Right atrium auricular region (tissue), 2 donors: ENCODE measurements at places on chromosomes 7 and 10. TPM values are rescaled to one million over a fixed set of nuclear protein-coding genes. Genes with fewer than 3 reads are reported as not detected.

The LZTS2 gene
- total RNA-seq: 71.0 TPM

The TRIM50 gene
- not detected for total RNA-seq

The TRPV5 gene
- not detected for total RNA-seq

The FXYD4 gene
- total RNA-seq: not detected

The NEUROD6 gene
- total RNA-seq: not detected

The FOXI2 gene
- total RNA-seq: not detected

The MEIG1 gene
- not detected for total RNA-seq

The LRRD1 gene
- not detected for total RNA-seq

The CH25H gene
- total RNA-seq: 0.98 TPM

The AP5Z1 gene
- 9.2 TPM for total RNA-seq

The HMX2 gene
- not detected for total RNA-seq

The ANKRD1 gene
- 8,672 TPM for total RNA-seq

The ATG9B gene
- total RNA-seq: not detected

The GRM3 gene
- not detected for total RNA-seq

GRCh38 chr7:4681218-4681851 is 760 bp upstream of the FOXK1 start:
- peaks cover 25% of the 10 kb centered on the region for H3K4me1 ChIP-seq
- DNase-seq: no peak
- no peaks in the 10 kb centered on the region for H3K36me3 ChIP-seq
- H3K27me3 ChIP-seq: no peaks in the 10 kb centered on the region

- no peaks in the 10 kb centered on the region for H3K4me1 ChIP-seq
- H3K27ac ChIP-seq: no peak overlapping the region
- no peaks in the 10 kb centered on the region for H3K27me3 ChIP-seq
- no peak overlapping the region for H3K4me3 ChIP-seq
Measured at GRCh38 chr10:69472544-69472943, 21.3 kb downstream of the TSPAN15 start.

GRCh38 chr10:109374215-109374614 is 549.1 kb downstream of the XPNPEP1 start:
- no peak overlapping the region for H3K27ac ChIP-seq
- DNase-seq: no peak
- H3K4me3 ChIP-seq: no peak overlapping the region
- no peaks in the 10 kb centered on the region for H3K36me3 ChIP-seq

DNA sequence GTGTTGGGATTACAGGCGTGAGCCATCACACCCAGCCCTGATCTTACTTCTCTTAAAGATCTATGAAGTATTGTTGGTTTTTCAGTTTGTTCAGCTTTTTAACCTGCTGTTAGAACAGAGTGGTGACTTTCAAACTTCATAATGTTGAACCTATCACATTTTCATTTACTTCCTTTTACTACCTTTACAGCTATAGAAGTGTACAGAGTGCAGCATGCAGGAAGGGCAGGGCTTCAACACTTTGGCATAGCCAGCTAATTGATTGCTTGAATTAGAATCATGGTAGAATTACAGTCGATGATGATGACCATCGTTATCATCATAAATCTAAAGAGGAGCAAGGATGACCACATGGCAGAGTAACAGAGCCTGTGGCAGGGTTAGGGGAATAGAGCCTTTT is 55.5 kb downstream of the AOAH start:
- no peaks in the 10 kb centered on the region for H3K27me3 ChIP-seq
- no peaks in the 10 kb centered on the region for H3K4me1 ChIP-seq

DNA sequence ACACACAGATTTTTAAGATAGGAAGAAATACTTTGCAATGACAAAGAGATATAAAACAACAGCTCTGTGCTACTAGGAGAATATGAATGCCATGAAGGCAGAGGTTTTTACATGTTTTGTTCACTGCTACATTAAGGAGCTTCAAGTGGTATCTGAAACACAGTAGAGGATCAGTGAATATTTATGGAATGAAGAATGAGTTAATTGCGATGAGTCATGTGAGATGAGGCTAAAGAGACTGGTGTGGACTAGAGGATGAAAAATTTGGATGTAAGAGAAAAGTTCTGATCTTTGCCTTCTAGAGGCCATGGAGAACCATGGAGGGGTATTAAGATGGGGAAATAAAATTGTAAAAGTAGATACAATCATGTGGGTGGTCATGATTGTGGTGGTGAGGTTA is 434.2 kb downstream of the PHTF2 start:
- no peak overlapping the region for H3K4me3 ChIP-seq
- no peak overlapping the region for H3K27ac ChIP-seq
- no peaks in the 10 kb centered on the region for H3K4me1 ChIP-seq
- no peaks in the 10 kb centered on the region for H3K36me3 ChIP-seq
- no peak for DNase-seq
- no peaks in the 10 kb centered on the region for H3K27me3 ChIP-seq

DNA sequence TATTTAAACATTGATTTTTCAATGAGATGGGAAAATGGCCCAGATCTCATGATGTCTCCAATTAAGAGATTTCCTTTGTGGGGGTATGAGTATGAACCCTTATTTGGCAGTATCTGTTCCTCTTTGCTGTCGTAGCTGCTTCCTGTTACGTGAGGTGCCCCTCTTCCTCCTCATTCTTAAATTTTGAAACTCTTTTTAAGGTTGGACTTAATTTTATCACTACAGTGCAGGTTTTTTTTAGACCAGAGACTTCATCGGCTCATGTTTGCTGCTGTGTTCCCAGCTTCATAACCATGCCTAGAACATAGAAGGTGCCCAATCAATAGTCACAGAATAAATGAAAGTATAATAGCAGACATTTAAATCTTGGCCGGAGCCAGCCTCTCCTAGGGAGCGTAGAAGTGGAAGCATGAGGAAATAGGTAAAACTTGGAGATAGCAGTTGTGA is 2.4 kb downstream of the MIOS start:
- H3K4me3 ChIP-seq: no peak overlapping the region
- H3K27me3 ChIP-seq: no peaks in the 10 kb centered on the region
- peaks cover 29% of the 10 kb centered on the region for H3K4me1 ChIP-seq
- DNase-seq: no peak
- H3K36me3 ChIP-seq: peaks cover 7% of the 10 kb centered on the region
- no peak overlapping the region for H3K27ac ChIP-seq

GRCh38 chr7:111663771-111664170 is 101.5 kb upstream of the IMMP2L start:
- DNase-seq: no peak
- H3K4me3 ChIP-seq: no peak overlapping the region
- H3K36me3 ChIP-seq: no peaks in the 10 kb centered on the region
- H3K27me3 ChIP-seq: no peaks in the 10 kb centered on the region
- H3K27ac ChIP-seq: no peak overlapping the region
- H3K4me1 ChIP-seq: no peaks in the 10 kb centered on the region

- H3K4me3 ChIP-seq: no peak within 1 kb of the TSS
- no peak within 1 kb of the TSS for H3K27ac ChIP-seq
- no peaks in the 10 kb centered on the region for H3K4me1 ChIP-seq
- H3K27me3 ChIP-seq: no peaks in the 10 kb centered on the region
- H3K36me3 ChIP-seq: peaks cover 96% of the 10 kb centered on the region
Measured at GRCh38 chr7:100358027-100358856, at the start of gene PILRB. Gene PILRB, plus strand, starts transcription at chr7:100358117. Its CDS starts 186 bp downstream, at chr7:100358303.

- H3K27me3 ChIP-seq: no peaks in the 10 kb centered on the region
- no peaks in the 10 kb centered on the region for H3K4me1 ChIP-seq
- H3K36me3 ChIP-seq: no peaks in the 10 kb centered on the region
Measured at GRCh38 chr10:2026936-2027335, 289.6 kb upstream of the ADARB2 start.

DNA sequence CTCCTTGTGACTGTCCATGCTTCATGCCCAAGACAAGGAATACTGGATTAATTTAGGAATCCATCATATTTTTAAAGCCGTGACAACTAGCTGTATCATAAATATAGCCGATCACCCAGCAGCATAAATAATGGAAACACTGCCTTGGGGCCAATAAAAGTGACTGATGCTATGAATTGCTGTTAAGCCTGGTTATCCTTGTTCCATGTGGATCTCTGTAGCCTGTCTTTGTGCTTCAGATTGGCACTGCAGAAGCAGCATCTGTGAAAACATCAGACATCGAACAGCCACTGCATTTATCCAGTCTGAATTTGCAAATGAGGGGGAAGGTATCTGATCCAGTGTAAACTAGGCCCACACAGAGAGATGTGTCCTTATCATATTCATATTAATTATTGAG is 1181.8 kb downstream of the SORCS1 start:
- no peak for DNase-seq
- no peaks in the 10 kb centered on the region for H3K4me1 ChIP-seq
- H3K36me3 ChIP-seq: no peaks in the 10 kb centered on the region
- no peaks in the 10 kb centered on the region for H3K27me3 ChIP-seq
- no peak overlapping the region for H3K27ac ChIP-seq
- no peak overlapping the region for H3K4me3 ChIP-seq

- no peaks in the 10 kb centered on the region for H3K36me3 ChIP-seq
- H3K27me3 ChIP-seq: no peaks in the 10 kb centered on the region
- peak overlapping the region; percentile 50 for H3K27ac ChIP-seq
- peak; percentile 90 for DNase-seq
Measured at GRCh38 chr10:3538656-3539531, 246.1 kb downstream of the KLF6 start.

DNA sequence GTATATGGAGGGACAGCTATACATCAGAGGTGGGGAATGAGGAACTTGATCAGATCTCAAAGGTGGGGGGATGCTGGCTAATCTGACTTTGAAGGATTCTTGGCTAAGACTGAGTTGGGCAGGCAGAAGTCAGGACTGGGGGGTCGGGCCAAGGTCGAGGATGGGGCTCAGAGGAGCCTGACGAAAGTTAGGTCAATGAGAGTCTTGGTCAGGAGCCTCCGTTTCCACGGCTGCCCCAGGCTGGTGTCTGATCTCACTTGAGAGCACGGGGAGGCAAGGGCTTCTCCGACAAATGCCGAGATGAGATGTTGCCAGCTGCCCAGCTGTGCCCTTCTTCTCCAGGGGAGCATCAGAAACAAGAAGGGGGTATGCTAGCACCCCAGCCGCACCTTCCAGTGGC is 5.7 kb downstream of the SLC29A3 start:
- H3K4me1 ChIP-seq: peaks cover 4% of the 10 kb centered on the region
- H3K4me3 ChIP-seq: no peak overlapping the region
- no peak overlapping the region for H3K27ac ChIP-seq
- no peaks in the 10 kb centered on the region for H3K36me3 ChIP-seq
- DNase-seq: no peak

- no peaks in the 10 kb centered on the region for H3K4me1 ChIP-seq
- no peaks in the 10 kb centered on the region for H3K27me3 ChIP-seq
- H3K4me3 ChIP-seq: no peak overlapping the region
- DNase-seq: no peak
- no peaks in the 10 kb centered on the region for H3K36me3 ChIP-seq
Measured at GRCh38 chr7:25897261-25897782, 254.7 kb upstream of the NFE2L3 start.

GRCh38 chr7:85561706-85562105 is 374.9 kb upstream of the SEMA3D start:
- no peaks in the 10 kb centered on the region for H3K4me1 ChIP-seq
- no peak overlapping the region for H3K4me3 ChIP-seq
- DNase-seq: no peak
- no peaks in the 10 kb centered on the region for H3K27me3 ChIP-seq
- no peaks in the 10 kb centered on the region for H3K36me3 ChIP-seq

GRCh38 chr10:100245484-100246220 is 16.3 kb upstream of the CHUK start:
- H3K27ac ChIP-seq: no peak overlapping the region
- H3K36me3 ChIP-seq: peaks cover 55% of the 10 kb centered on the region
- H3K4me1 ChIP-seq: no peaks in the 10 kb centered on the region
- no peaks in the 10 kb centered on the region for H3K27me3 ChIP-seq

- H3K36me3 ChIP-seq: no peaks in the 10 kb centered on the region
- peak overlapping the region; percentile 83 for H3K27ac ChIP-seq
- DNase-seq: no peak
Measured at GRCh38 chr10:74175510-74176379, 24.7 kb downstream of the ADK start.

DNA sequence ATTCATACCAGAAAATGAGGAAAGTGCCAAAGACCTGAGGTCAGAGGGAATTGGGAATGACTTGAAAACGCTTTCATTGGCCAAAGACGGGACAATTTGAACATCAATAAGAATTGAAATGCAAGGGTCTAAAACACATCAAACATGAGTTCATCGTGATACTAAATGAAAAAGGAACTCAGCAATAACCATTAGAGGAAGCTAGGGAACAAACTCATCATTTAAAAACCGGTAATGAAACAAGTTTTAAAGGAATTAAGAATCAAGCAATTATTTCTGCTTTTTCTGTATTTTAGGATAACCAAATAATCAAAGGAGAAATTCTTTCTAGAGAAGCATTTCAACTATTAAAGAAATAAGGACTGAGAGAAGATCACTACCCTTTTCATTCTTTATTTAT is 303.1 kb downstream of the ARHGAP12 start:
- peaks cover 23% of the 10 kb centered on the region for H3K4me1 ChIP-seq
- H3K27ac ChIP-seq: no peak overlapping the region
- H3K36me3 ChIP-seq: no peaks in the 10 kb centered on the region

GRCh38 chr7:66845379-66846095 is 75.5 kb upstream of the TMEM248 start:
- no peak for DNase-seq
- H3K36me3 ChIP-seq: no peaks in the 10 kb centered on the region
- peak overlapping the region; percentile 89 for H3K27ac ChIP-seq
- no peaks in the 10 kb centered on the region for H3K4me1 ChIP-seq
- peak overlapping the region; percentile 73 for H3K4me3 ChIP-seq

- H3K27ac ChIP-seq: peak overlapping the region; percentile 52
- H3K4me3 ChIP-seq: peak overlapping the region; percentile 51
- no peaks in the 10 kb centered on the region for H3K4me1 ChIP-seq
- no peaks in the 10 kb centered on the region for H3K36me3 ChIP-seq
- H3K27me3 ChIP-seq: no peaks in the 10 kb centered on the region
Measured at GRCh38 chr7:54932818-54933543, 85.8 kb upstream of the EGFR start.

DNA sequence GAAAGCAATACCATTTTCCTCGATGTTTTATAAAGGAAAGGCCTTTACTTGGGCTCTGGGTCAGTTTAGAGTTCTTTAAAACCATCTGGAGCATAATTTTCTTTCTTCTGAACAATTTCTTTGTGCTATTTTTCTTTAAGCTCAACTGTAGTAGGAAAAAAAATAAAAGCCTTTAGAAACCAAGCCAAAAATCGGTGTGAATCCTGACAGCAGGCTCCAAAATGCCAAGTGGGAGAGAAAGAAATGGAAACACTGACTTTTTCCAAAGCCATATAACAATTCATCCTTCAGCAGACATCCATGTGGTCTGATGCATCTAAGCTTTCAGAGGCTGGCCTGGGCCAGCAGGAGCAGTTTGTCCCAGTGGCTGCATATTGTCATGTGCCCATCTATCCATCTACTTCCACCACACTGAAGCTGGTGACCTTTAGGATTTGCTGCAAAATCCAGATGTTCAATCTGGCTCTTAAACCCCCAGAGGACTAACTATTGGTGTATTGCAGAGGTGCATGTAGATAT is 23.0 kb upstream of the ITPRID1 start:
- H3K36me3 ChIP-seq: no peaks in the 10 kb centered on the region
- DNase-seq: no peak
- H3K4me3 ChIP-seq: no peak overlapping the region
- no peaks in the 10 kb centered on the region for H3K27me3 ChIP-seq
- no peak overlapping the region for H3K27ac ChIP-seq

GRCh38 chr10:33008499-33009243 is 50.6 kb upstream of the ITGB1 start:
- no peak overlapping the region for H3K27ac ChIP-seq
- H3K4me3 ChIP-seq: no peak overlapping the region
- H3K4me1 ChIP-seq: peaks cover 17% of the 10 kb centered on the region
- H3K27me3 ChIP-seq: no peaks in the 10 kb centered on the region
- no peaks in the 10 kb centered on the region for H3K36me3 ChIP-seq
- peak; percentile 68 for DNase-seq

- no peaks in the 10 kb centered on the region for H3K36me3 ChIP-seq
- H3K4me3 ChIP-seq: no peak overlapping the region
- no peak for DNase-seq
- H3K27me3 ChIP-seq: no peaks in the 10 kb centered on the region
Measured at GRCh38 chr10:60976687-60977086, 32.7 kb upstream of the RHOBTB1 start.

- H3K27ac ChIP-seq: no peak overlapping the region
Measured at GRCh38 chr10:113235508-113235907, 285.5 kb downstream of the TCF7L2 start.
